ENCODE measurements at places on chromosomes 13 and 19.

DNA sequence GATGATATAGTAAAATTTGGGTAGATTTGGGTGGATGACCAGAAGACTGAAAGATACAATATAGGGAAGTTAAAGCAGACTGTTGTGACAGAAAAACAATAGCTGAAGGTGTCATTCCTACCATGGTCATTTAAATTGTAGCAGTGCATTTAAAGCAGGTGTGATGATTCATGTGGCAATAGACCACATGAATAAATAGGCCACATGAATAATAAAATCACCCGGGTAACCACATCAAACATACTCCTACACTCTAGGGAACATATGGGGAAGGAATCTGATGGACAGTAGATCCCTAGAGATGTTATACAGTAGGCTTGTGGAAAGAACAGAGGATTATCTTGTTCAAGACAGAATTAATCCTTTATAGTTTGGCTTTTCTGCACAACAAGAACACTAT, 392.6 kb downstream of the SLITRK5 start:
- no peak for DNase-seq

DNA sequence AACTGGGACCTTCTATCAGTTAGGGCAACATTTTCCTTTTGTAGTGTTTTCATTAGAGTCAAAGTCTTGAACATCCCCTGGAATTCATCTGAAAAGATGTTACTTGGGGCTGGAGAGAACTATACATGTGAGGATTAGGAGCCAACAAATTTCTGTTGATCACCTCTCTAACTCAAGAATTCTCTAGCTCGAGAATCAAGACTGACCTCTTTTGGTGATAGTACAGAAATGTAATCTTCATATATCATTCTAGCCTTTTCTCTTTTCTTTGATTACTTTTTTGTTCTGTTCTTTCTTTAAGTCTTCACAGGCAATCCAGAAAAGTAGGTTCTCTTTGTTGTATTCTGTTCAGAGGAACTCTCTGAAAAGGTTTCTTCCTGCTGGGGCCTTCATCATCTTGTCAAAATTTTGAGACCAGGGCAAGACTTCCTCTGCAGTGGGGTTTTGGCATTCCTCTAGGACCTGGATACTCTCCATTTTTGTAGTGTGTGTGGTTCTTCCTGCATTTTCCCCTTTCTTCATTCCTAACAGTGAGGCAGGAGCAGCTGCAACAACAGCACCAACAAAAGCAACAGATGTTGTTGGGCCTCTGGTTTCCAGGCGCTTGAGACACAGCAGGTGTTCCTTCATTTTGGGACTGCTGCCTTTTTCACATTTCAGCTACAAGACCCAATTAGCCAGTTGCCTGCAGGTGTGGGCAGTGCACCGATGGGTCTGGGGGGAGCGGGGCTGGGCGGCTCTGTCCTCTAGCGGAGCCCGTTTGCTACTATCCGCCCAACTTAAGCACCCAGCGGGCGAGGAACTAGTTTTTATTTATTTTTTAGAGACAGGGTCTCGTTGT, 26.2 kb downstream of the ELF1 start:
- DNase-seq = no peak

- no peak for DNase-seq
These were observed 41.5 kb upstream of the MEDAG start for GRCh38 chr13:30864433-30865122.

- no peak for DNase-seq
These were observed 104.9 kb downstream of the ZNF429 start for GRCh38 chr19:21610341-21610740.

DNA sequence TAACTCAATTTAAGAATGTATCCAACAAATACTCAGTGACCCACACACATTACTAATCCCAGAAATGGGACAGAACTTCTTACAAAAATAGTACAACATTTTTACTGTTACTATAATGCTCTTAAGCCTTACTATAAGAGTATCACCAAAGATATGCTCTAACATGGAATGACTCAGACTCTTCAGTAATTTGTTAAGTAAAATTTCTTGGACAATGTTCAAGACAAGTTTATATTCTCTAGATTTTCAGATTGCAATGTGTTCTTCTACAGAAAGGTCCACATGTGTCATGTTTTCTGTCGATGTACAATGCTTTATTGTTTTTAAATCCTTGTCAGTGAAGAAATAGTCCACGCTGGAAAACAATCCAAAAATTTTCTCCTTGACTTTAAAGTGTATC, 66.3 kb upstream of the RFXAP start:
- DNase-seq = no peak

GRCh38 chr13:33543631-33544265, 258.2 kb upstream of the STARD13 start:
- DNase-seq = no peak

DNA sequence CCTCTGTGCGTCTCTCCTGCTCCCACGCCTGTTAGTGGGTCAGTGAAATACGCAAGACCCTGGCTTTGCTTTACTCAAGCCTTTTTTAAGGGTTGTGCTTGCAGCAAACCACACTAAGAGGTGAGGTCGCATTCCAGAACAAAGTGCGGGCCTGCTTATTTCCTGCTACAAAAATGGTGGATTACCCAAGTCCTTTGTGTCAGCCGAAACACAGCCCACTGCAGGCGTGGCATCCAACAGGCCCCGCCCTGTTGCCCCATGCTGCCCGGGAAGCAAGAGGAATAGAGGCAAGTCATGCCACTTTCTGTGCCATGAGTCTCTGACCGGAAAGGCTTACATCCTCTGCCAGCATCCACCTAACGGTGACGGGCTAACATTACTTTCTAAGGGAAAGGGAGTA, 7.7 kb upstream of the IRS2 start:
- no peak for DNase-seq

- DNase-seq = no peak
These were observed 86.1 kb downstream of the EDNRB start for GRCh38 chr13:77832339-77833100.

GRCh38 chr19:5205937-5206750, 134.5 kb downstream of the PTPRS start:
- DNase-seq = no peak

DNA sequence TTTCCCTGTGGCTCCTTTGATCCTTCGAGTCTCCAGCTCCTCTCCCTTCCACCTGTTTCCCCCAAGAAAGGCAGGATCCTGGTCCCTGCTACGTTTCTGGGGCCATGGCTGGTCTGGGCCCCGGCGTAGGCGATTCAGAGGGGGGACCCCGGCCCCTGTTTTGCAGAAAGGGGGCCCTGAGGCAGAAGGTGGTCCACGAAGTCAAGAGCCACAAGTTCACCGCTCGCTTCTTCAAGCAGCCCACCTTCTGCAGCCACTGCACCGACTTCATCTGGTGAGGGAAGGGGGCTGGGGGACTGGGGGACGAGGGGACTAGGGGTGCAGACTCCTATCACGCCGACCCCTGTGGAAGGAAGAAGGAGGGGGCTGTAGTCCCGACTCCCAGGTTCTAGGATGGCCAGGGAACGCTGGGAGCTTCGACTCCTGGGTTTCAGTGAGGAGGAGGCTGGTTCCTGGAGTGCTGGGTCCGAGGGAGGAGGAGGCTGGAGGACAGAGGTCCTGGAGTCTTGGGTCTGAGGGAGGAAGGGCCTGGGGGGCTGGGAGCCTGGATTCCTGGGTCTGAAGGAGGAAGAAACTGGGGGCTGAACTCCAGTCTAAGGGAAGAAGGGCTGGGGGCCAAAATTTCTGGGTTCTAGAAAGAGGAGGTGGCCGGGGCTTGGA, 524 bp downstream of the PRKCG start:
- DNase-seq = no peak

DNA sequence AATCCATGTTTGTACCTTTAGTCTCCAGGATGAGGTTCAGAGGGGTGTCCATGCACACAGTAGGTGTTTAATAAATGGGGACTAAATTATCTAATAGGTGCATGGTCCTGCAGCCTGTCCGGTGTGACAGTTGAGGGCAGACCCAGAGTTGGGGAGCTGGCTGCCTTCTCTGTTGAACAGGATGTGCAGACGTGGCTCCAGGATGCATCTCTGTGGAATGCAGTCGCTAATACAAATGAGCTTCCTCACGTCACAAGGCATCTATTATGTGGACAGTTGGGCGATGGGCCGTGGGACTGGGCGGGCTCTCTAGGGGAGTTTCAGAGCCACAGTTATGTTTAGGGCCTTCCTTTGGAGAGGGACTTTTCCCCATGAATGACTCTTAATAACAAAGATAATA, 71.0 kb downstream of the SIPA1L3 start:
- no peak for DNase-seq

GRCh38 chr13:86825410-86825809, 845.8 kb upstream of the SLITRK5 start:
- no peak for DNase-seq

DNA sequence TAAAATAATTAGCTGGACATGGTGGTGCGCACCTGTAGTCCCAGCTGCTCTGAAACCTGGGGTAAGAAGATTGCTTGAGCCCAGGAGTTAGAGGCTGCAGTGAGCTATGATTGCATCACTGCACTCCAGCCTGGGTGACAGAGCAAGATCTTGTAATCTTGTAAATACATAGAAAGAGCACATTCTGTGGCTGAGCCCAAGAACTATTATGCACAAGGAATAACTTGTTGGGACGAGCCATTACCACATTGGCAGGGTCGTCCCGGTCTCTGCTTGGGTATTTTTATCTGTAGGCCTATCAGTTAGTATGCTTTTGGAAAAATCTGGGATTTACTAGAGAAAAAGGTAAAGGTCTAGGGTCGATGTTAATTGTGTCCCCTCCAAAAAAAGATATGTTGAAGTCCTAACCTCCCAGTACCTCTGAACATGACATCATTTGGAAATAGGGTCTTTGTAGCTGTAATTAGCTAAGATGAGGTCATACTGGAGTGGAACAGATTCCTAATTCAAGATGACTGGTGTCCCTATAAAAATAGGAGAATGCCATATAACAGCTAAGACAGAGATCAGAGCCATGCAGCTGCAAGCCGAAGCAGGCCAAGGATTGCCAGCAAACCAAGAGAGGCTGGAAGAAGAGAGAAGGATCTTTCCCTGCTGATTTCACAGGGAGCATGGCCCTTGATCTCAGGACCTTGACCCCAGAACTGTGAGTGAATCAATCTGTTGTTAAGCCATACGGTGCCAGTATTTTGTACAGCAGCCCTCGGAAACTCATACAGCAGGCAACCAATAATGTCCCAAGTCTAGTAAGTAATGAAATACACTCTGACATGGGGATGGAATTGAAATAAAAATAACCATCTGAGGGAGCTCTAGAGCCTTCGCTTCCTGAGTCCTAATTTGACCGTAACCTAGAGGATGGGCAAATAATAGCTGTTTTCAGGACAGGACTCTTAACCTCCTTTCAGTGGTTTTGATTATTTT, 77.0 kb downstream of the TM9SF2 start:
- no peak for DNase-seq

DNA sequence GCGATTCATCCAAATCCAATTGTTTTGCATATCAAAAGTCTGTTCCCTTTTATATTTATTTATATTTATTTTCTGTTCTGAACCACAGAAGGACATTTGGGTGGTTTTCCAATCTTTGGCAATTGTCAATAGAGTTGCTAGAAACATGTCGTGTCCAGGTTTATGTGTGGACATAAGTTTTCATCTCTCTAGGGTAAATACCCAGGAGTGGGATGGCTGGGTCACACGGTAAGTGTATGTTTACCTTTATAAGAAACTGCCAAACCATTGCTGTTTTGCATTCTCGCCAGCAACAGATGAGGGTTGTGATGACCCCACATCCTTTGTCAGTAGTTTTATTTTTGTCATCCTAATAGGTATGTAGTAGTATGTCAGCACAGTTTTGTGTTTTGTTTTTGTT, 12.5 kb downstream of the AP1M1 start:
- DNase-seq = no peak

Data from stimulated activated CD4-positive, alpha-beta T cell treated with anti-CD3 and anti-CD28 coated beads, Interleukin-15, amount 100 ng/mL, for 1 hour (primary cell).